ENCODE measurements at places on chromosomes 5 and 9.

DNA sequence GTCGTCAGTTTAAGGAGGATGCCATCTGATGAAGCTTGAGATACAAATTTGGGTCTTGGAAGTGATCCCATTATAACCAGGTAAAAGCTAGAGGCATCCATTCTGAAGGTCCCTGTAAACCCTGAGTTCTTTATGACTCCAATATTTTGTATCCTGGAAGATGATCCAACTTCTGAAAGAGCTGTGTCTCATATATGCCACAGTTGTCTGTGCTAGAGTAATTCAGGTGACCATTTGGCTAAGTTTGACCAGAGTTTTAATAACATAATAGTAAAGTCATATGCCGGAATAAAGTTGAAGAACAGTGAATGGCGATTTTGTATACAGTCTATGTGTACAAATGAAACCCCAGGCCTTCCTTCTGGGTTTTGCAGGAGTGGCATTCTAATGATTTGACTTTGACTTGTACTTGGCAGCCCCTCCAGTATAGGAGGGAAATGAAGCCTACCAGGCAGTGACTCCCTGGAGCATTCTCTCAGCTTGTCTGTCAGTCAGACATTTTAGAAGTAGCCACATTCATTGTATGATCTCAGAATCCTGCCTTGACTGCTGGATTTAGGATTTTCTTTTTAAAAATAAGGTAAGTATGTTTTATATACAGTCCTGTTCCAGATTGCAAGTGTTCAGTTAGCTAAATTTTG, 39.6 kb downstream of the ENTREP1 start:
- no peak for DNase-seq

DNA sequence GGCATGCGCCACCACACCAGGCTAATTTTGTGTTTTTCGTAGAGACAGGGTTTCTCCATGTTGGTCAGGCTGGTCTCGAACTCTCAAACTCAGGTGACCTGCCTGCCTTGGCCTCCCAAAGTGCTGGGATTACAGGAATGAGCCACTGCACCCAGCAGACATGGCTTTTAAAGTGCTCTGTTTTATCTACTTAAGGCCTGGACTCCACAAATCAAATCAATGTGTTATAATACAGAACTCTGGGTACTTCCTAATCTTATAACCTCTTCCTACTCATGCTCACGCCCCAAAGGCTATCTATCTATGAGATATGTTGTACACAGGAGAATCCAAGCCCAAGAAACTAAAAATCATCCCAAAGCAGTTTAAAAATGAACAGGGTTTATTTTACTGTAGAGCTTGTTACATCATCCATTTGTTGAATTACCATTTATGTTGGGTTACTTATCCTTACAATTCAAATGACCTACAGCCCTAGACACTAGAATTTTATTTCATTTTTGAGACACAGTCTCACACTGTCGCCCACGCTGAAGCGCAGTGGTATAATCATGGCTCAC, 155.1 kb downstream of the EFNA5 start:
- no peak for DNase-seq

DNA sequence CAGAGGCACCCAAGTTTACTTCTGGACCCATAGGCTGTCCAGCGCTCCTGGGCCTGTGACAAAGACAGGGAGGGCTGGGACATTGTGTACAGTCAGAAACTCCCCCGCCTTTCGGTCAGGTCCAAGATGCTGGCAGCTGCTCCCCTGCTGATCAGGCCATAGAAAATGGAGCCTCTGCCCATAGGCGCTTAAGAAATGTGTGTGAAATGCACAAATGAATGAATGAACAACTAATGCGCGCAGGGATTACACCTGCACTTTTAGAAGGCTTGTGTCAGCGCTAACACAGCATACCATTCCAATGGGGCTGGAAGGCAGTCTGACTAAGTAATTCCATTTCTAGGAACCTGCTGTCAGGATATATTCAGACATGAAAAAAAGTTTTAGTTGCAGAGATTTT, 16.3 kb downstream of the PTPN3 start:
- DNase-seq = no peak

DNA sequence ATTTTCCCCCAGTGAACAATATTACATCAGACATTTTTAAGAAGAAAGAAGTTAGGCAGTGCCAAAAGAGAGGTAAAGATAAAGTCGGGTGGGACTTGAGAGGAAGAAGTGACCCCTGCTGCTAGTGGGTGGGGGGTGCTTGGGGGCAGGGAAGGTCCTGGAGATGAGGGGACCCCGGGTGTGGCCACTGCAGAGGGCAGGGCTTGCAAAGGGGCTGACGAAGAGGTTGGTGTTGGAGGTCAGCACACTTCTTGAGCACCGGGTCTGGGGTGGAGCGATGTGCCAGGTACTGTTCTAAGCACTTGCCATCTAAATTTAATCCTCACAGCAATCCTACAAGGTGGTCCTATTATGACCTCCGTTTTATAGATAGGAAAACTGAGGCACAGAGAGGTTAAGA, 62.0 kb downstream of the AMBP start:
- DNase-seq = no peak

- DNase-seq = no peak
Observed at GRCh38 chr9:131937451-131937850, 142.2 kb downstream of the MED27 start.

- no peak for DNase-seq
Observed at GRCh38 chr9:136177224-136177623, 27.7 kb downstream of the LHX3 start.

- DNase-seq = no peak
Observed at GRCh38 chr5:132465059-132465707, 25.4 kb downstream of the IRF1 start.

DNA sequence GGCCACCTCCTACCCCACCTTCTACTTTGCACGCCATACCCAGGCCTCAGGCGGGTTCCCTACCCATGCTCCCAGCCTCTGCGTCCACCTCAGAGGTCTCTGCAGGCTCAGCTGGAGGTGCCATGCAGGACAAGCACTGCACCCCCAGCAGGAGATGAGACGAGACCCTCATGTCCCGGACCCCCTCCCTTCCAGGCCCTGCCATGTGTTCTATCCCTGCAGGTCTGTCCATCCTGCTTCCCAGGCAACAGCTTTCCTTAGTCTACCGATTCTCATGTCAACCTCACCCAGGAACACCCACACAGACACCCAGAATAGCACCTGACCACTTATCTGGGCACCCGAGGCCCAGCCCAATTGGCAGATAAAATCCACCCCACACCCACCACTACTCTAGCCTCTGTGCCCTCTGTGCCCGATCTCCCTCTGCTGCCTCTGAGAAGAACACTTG, 52.1 kb downstream of the SEMA4D start:
- DNase-seq = no peak

DNA sequence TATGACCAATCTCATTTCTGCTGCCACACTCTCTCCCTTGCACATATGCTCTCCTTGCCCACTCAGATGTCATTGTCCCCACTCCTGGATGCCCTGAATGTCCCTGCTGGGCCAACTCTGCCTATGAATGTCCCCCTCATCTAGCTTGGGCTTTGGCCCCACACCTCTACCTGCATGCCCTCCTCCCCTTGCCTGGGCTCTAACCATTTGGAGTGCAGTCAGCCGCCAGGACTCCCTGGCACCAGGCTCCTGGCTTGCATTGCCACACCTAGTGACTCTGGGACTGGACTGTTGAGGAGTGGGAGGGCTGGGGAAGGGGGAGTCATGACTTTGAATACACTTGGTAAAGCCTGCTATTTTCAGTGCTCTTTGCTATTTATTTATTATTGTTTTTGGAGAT, 41.6 kb upstream of the POMT1 start:
- DNase-seq = no peak

GRCh38 chr9:95635986-95636671, 119.4 kb upstream of the PTCH1 start:
- DNase-seq = no peak

GRCh38 chr9:22813529-22813928, 366.9 kb downstream of the DMRTA1 start:
- DNase-seq = no peak

GRCh38 chr5:176700239-176700847, 53.1 kb downstream of the TSPAN17 start:
- no peak for DNase-seq

GRCh38 chr9:38138276-38138675, 69.2 kb upstream of the SHB start:
- DNase-seq = no peak

- DNase-seq = no peak
Observed at GRCh38 chr5:148585988-148586387, 68.3 kb downstream of the HTR4 start.

DNA sequence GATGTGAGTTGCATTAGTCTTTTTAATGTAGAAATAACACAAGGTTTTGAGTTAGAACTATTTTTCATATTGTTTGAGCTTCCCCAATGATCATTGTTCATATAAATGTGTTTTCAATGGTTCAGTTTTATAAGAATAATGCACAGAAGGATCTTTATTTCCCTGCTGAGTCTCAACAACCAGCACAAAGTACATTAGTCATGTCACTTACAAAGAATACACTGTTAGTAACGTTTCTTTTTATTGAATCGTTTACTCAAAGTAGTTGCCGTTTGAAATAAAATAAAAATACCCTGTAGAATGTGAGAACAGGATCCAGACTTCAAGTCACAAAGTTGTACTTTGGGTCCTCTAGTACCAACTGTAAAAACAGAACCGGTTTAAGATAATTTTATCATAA, 41.5 kb downstream of the ERCC8 start:
- DNase-seq = no peak

- no peak for DNase-seq
Observed at GRCh38 chr5:157303023-157303422, 37.1 kb downstream of the CYFIP2 start.

DNA sequence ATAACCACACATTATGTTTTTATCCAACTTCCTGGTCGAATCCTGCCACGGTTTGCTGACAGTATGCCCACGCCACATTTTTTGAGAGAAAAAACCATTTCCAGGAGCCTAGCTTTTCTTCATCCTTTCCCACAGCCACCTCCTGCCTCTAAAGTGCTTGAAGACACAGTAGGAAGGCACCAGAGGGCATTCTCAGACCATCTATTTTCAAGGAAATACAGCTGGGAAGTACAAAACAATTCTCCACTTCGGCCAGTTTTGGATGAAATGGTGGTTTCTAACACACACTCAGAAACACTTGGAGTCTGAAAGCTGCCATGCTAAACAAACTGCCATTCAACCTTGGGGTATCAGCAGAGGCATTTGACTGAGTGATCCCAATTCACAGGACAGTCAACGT, 86.3 kb upstream of the RPS23 start:
- DNase-seq = no peak

DNA sequence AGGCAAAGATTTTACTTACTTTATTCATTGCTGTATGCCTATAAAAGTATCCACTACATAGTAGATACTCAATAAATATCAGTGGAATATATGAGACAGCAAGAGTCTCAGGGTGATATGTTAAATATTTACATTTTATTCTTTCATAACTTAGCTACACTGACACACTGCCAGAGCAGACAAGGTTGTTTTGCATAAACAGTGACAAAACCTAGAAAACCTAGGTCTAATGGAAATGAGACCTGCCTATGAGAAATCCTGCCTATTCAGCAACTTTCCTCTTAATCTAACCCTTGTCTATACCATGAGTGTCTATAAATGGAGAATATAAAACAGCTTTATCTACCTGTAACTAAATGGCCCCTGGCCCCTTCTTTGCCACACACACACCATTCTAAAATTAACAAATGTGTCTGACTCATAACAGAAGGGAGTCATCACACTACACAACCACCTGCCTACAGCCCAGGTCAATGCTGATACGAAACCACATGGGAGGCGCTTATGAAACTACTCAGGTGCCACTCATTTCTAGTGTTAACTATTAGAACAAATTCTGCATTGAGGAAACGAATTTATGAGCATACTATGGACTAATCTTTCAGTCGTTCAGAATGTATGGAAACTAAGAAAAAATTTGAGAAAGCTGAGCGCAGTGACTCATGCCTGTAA, 60.3 kb downstream of the UBAP2 start:
- DNase-seq = no peak

DNA sequence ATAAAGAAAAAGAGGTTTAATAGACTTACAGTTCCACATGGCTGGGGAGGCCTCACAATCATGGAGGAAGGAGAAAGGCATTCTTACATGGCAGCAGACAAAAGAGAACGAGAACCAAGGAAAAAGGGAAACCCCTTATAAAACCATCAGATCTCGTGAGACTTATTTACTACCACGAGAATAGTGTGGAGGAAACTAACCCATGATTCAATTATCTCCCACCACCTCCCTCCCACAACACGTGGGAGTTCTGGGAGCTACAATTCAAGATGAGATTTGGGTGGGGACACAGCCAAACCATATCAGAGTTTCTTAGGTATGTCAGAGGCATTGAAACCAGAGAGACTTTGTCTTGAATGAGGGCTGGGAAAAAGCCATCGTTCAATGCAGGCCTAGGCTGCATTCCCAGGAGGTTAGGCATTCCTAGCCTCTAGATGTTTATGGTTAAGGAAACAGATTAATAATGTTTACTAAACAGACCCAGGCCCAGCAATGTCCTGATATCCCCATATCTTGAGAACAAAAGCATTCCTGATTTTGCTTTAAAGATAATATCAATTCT, 7.5 kb upstream of the PAIP1 start:
- no peak for DNase-seq

Data from T-helper 2 cell (primary cell).